ENCODE measurements at places on chromosomes 1 and 21.

DNA sequence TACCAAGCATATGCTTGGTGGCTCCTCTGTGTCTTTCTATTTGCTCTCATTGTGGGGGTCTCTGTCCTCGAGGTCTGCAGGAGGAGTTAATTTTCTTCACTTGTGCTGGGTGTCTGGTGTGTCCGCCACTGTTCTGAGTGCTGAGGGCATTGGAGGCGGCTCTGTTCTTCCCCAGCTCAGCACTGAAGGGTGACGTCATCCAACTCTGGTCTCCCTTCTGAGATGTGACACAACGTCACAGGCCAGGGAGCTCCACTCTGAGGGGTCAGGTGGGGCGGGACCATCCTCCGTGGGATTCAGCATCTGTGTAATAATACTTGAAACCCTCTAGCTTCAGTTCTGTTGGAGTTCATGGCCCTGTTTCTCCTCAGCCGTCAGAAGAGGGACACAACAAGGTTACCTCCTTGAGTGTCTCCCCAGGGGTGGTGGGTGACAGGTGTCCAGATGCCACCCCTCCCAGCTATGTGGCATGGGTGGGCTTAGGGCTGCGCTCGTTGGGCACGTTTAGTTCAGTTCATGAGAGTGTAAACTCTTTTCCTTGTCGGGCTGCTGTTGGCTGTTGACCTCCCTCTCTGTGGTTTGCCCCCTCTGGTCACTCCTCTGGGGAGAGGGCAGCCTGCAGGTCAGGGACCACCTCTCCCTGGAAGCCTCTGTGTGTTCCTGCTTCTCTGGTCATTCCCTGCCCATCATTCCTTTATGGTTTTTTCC, 3.1 kb downstream of the IBA57 start:
- no peak for DNase-seq

DNA sequence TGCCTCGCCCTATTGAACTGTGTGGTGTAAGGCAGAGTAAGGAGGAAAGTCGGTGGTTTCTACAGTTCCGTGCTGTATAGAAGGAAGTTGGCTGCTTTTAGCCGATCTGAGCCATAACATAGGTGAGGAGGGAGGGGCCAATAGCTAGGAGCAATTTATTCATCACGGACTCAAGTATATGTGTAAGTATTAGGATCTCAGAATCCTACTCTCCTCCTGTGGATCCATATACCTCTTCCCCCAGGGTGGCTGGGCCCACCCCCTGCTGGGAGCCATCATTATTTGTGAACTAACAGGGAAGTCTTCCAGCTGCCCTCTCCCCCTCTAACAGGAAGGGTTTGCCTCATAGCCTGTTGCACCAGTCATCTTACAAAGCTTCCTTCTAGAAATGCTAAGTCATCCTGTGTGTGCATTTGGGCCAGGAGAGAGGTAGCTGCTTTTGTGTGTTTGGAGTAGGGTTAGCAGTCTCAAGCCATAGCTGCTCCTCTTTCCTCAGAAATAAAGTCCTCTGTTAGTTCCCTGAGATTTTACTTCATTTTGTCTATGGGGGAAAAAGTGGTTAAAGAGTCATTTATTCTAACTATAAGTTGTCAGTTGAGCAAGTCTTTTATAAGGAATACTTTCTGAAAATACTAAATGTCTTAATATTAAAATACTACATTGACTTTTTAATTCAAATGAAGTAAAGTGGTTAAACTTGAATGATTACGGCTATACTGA, 14.9 kb upstream of the CENPS start:
- DNase-seq, result no peak

- DNase-seq, result no peak
These were observed 10.5 kb downstream of the CITED4 start for GRCh38 chr1:40851643-40852042.

GRCh38 chr1:169964206-169964605, 70.5 kb upstream of the SCYL3 start:
- DNase-seq, result no peak

DNA sequence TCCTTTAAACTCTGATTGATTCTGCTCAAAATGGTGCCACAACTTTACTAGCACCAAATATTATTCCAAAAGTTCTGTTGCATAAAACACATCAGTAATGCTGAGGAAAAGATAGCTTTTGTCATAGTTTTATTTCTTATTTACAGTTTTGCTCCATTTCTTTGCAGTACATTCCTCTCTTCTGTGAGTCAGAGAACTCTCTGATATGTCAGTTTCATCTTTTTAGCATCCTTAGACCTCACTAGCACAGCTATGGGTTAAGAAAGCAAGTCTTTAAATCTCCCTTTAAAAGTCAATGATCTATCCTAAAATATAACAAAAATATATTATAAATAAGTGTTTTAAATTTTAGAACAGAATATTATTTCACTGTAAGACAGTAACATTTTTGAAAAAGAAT, 356.6 kb upstream of the SNX7 start:
- DNase-seq, result no peak

DNA sequence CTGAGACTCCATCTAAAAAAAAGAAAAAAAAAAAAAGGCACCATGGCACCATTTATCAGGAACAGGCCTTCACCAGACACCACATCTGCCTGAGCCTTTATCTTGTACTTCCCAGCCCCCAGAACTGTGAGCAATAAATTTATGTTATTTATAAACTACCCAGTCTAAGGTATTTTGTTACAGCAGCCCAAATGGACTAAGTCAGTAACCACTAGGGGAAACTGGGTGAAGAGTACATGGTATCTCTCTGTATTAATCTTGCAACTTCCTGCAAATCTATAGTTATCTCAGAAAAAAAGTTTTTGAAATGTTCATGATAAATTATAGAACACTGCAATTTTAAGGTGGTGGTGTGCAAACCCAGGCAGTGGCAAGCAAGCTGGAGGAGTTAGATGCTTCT, 114.3 kb downstream of the LAMC2 start:
- DNase-seq, result no peak

DNA sequence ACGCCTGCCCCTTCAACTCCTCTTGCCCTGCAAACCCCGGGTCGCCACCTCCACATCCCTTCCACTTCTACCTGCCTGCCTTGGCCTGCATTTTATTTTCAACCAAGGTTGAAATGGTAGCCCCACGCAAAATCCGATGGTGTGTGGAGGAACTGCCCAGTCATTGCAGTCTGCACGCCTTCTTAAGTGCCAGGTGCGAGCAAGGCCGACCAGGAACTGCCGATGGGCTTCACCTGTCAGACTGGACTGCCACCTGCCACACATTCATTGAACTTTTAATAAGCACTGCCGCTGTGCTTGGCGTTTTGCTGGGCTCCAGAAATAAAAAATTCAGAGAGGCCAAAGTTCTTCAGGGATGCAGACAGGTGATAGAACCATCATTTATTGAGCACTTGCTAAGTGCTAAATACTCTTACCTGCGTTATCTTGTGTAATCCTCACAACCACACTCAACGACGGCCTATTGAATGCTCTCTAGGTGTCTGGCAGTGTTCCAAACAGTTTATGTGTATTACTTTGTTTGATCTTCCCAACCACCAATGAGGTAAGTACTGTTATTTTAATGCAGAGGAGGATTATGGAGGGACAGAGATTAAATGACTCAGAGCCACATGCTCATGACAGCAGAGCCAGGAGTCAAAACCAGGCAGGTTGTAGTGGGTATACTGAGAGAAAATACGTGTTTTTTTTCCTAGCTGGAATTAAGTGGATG, 36.2 kb downstream of the CACHD1 start:
- no peak for DNase-seq

GRCh38 chr21:46431448-46431847, 27.2 kb upstream of the DIP2A start:
- DNase-seq, result no peak

GRCh38 chr1:173954179-173954578, 37.1 kb upstream of the SERPINC1 start:
- DNase-seq, result no peak

DNA sequence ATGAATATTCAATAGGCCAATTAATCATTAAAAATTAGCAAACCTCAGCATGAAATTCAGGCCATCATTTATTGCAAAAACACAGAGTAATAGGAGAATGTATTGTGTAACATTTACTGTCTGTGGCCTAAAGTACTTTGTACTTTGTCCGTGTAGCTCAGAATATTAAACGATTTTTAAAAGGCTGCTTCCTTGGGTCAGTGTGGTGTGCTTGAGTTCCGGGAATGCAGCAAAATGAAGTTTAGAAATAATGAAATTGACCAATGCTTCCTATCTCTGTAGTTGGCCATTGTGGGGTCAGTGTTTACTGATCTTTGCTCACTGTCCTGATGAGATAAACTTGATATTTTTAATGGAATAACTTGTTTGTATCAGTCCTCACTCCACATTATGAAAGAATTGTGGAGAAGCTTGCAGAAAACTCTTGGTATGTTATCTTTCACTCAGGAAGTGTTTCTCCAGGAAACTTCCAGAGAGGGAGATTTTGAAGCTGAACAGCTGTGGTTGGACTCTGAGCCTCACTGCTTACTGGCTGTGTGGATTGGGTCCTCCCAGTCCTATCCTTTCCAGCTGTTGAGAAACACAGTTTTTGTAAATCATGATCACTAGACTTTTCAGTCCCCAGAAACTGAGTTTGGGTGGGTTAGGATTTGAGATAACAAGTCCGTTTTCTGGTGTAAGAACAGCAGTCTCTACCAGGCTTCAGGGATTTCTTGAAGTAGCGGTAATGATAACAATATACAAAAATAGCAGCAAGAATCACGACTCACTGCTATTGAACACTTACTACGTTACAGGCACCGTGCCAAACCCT, 19.2 kb upstream of the MTARC1 start:
- no peak for DNase-seq

- no peak for DNase-seq
These were observed 286.2 kb upstream of the DUSP10 start for GRCh38 chr1:222028116-222028515.

- no peak for DNase-seq
These were observed 45.3 kb upstream of the GJB5 start for GRCh38 chr1:34709547-34709946.

GRCh38 chr1:25573961-25574360, 30.6 kb downstream of the LDLRAP1 start:
- no peak for DNase-seq

DNA sequence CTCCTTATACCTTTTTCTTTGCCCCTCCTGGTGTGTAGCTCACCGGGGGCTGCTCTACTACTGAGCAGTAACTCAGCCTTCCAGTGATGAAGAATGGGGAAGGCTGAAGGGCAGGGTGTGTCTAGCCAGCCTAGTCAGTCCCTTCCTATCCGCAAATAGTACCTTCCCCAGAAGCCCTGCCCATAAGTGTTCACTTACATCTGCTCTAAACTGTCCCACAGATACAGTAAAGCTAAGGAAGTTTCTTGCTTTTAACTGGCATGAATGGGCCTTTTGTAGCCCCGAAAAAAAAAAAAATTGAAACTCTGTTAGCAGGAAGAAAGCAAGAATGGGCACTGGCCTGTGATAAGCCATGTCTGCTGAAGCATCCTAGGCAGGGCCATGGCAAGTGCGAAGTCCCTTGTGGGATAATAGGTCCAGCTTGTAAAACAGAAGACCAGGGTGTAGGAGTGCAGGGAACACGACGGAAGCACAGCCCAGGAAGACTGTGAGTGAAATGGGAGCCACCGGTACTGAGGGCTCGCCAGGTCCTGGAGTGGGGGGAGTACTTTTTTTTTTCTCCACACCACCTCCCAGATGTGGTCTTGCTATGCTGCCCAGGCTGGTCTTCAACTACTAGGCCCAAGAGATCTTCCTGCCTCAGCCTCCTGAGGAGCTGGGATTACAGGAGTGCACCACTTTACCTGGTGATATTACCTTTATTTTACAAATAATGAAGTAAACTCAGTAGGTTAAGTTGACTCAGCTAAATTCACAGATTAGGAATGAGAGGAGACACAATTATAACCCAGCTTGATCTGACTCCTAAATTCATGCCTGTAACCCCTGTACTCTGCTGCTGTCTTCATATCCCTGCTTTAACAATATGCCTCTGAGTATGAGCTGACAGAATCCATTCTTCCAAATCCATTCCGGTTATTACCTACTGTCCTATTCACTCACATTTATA, 347.5 kb downstream of the SMYD3 start:
- no peak for DNase-seq

DNA sequence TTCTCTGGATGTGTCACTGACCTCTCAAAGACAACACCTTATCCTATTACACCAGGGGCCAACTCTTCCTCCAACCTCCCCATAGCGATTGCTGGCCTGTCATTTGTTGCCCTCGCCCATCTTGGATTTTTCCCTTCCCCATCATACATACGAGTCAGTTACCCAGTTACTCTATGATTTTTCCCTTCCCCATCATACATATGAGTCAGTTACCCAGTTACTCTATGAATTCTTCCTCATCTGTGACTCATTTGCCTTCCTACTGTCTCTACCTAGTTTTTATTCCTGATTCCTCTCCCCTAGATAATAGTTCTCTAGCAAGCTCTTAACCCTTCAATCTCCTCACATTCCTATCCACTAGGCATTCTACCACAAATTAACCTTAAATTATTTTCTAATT, 178.8 kb downstream of the NR5A2 start:
- no peak for DNase-seq

- DNase-seq, result no peak
These were observed 377 bp downstream of the SAMD13 start for GRCh38 chr1:84301785-84302385.

DNA sequence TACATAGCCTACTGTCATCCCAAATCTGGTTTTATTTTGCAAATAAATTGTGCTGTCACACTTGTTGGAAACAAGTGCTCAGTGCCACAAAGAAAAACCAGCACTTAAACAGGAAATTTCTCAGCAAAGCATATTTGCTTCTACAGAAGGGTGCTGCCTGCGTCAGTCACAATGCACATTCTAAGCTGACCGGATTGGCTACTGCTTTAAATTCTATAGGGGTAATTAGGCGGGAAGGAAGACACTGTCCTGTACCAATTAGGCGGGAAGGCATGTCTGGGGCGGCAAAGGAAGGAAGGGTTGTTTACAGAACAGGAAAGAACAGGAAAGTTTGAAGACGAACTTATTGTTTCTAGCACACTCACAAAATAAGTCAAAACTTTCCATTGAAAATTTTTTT, 2.8 kb downstream of the IFI16 start:
- DNase-seq, result no peak

GRCh38 chr1:12709696-12710095, 6.2 kb upstream of the AADACL3 start:
- no peak for DNase-seq

DNA sequence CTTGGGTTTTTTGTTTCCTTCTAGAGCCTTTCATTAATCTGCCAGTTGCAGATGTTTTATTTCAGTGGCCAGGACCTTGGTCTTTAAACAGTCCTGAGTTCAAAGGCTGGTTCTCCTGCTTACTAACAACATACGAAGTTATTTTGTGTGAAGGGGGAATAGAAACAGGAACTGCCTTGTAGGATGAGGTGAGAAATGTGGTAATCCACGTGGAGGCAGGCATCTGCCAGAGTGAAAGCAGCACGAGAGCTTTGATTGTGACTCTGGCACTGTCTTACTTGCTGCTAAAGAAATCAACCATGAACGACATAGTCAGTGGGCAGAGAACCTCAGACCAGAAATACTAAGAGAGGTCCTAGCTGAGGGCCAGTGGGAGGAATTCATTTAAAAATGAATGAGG, 30.4 kb downstream of the TMEM63A start:
- DNase-seq, result peak; percentile 40

GRCh38 chr1:158075078-158075477, 81.6 kb downstream of the KIRREL1 start:
- DNase-seq, result no peak

- DNase-seq, result no peak
These were observed 307.9 kb downstream of the HLX start for GRCh38 chr1:221187174-221187573.
